ENCODE measurements at places on chromosomes 16 and 17. TPM values are rescaled to one million over a fixed set of nuclear protein-coding genes. Genes with fewer than 3 reads are reported as not detected.

The SLC16A6 gene
- 0.16 TPM for total RNA-seq

The C16orf92 gene
- not detected for total RNA-seq

The CLEC18B gene
- total RNA-seq, result 0.32 TPM

The PKMYT1 gene
- 1.1 TPM for total RNA-seq

The WFIKKN1 gene
- total RNA-seq, result 0.13 TPM

The TP53TG3B gene
- not detected for total RNA-seq

The SKAP1 gene
- 0.70 TPM for total RNA-seq

The TAC4 gene
- total RNA-seq, result not detected

The NPTX1 gene
- total RNA-seq, result not detected

The PIK3R5 gene
- 2.5 TPM for total RNA-seq

The PRSS36 gene
- 2.2 TPM for total RNA-seq

Measured in Right ventricle myocardium superior (tissue), 1 donor.